ENCODE measurements at places on chromosomes 7 and 10.

- DNase-seq: no peak
These were observed 53.5 kb downstream of the ABLIM1 start for GRCh38 chr10:114604357-114605130.

DNA sequence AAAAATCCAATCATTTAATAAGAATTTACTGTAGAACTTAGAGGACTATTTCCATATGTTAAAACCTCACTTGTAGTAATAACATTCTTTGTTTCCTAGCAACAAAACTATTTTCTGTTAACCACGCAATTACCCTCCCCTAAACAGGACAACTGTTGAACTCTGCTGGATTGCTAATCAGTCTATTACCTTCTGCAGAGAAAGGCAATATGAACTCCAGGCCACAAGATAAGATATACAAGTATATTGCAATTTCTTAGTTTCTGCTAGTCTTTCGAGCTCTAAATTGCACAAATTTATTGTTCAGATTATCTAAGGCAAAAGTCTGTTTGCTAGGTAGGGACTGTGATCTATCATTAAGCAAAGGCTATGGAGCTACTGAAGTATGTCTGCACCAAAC, 920.1 kb upstream of the LRRN3 start:
- DNase-seq: no peak

- DNase-seq: no peak
These were observed 14.6 kb downstream of the IFIT3 start for GRCh38 chr10:89342206-89342958.

GRCh38 chr10:113438652-113439051, 114.2 kb upstream of the HABP2 start:
- no peak for DNase-seq

GRCh38 chr7:2721842-2722241, 33.8 kb downstream of the AMZ1 start:
- DNase-seq: no peak

DNA sequence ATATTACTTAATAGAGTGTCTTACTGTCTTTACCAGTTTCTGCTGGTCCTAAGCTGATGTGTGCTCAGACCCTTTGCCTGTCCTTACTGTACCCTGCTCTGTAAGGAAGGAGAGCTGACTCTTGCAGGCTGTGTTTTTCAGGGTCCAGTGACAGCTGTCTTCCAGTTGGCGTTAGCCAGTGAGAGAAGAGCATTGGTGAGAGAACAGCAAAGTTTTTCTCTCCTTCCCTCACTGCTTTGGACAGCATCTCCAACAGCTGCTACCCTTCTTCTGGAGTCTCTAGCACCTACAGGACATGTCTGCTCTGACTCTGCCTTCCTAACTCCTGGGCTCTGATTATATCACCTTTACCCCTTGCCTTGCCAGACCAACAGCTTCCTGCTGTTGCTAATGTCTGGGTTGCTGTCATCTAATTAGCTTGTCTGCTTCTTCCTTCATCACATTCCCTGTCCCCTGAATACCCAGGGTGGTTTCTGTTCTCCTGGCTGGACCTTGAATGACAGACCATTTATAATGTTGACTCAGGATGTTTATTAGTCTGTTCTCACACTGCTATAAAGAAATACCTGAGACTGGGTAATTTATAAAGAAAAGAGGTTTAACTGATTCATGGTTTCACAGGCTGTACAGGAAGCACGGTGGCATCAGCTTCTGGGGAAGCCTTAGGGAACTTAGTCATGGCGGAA, 23.5 kb upstream of the PANK1 start:
- DNase-seq: no peak

Data from effector CD4-positive, alpha-beta T cell (primary cell).